ENCODE measurements at places on chromosomes 2 and 18.

DNA sequence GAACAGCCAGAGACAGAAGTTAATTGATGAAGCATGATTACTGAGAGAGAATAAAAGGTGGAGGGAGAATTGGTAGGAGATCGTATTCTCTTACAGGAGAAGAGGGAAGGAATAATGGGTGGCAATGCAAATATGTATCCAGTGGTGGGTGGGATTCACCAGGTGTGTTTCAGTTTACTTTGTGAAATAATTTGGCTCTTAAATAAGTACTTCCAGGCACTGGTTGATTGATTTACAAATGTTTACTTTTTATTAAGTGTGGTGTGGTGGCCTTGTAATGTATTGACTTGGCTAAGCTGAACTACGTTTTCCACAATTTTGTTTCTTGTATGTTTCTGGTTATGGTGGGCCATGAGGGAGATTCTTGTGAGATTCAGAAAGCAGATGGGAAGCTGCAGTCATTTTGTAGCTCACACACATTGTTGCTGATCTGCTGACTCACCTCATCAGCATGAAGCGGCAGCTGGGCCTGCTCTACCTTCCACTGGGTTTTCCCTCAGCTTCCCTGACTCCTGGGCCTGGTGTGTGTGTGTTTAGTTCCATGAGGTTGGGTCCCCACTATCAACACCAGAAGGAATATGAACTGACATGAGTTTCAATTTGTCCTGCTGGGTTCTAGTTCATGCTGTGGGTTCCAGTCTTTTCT, 32.6 kb downstream of the MYL12B start:
- DNase-seq: no peak

DNA sequence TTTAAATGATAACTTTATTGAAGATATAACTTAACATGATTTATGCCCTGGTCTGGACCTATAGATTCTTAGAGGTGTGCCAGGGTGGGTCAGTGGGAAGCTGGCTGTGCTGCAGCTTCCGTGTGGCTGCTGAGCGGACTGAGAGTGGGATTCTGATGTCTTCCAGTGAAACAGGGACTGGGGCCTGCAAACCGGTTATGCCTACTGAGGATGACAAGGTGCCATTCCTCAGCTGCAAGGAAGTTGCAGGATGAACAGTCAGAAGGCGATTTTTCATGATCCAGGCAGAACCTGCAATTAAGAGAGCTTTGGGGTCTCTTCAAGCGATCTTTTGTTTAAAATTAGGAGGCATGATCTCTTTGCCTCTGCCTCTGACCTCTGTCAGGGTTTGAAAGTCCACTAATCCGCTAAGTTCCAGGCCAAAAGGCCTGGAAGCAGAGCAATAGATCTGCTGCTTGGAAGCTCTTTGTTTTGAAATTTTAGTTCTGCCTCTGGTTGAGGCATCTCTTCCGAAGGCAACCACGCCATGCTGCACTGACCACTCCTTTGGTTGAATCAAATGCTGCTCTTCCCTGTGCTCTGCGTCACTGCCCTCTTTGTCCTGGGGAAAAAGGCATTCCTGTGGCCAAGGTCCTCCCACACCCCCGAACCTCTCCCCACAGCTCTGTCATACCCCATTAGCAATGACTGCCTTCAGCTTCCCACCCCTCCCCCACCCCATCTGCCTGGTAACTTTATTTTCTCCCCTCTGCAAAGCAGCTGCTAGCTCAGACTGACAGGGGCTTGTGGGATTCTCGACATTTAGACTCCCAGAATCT, 2.0 kb downstream of the TMEM169 start:
- DNase-seq: no peak

- no peak for DNase-seq
Measured at GRCh38 chr2:80145499-80145898, 159.1 kb downstream of the LRRTM1 start.

DNA sequence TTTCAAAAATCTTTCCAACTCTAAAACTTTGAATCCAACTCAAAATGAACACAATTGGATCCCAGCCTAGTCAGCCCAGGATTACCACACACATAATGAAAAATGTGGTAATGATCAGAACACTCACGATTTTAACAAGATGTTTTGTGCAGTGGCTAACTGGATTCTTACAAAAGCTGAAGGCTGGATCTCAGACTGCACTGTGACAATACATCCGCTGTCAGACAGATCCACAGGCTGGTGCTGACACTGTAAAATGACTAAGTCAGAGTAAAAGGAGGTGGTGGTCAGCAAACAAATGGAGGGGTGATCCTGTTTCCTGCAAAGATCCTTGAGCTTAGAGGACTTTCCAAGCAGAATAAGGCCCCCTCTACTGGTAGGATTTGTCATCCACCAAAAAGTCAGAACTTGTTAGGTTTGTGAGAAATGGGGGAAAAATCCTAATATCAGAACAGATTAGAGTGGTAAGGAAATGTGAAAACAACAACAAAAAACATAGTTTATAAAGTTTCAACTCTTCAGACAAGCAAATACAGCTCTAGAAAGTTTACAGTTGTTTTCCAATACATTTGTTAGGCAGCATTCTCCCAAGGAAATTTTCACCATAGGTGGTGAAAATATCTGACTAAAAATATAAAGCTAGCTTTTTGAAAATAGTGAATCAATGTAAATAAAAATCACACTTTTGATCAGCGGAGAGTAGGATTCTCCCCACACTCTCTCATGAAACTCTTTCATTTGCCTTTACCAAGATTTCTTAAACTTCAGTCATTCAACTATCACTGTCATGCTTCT, 211.9 kb downstream of the AGPS start:
- DNase-seq: peak; percentile 28

DNA sequence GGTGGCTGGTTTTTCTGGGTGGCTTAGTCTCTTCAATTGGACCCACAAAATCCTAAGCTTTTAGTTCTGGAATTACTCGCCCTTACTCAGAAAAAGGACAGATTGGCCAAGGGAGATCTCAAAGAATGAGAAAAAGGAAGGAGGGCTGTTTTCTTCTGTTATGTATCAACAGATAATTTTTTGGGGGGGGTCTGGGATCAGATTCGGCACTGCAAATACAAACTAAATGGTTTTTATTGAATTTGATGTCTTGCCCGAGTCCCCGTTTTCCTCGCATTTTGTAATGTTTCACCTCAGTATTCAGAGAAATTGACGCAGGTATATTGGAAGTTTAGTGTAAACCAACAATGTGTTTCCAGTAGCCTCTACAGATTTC, 762 bp downstream of the YIPF4 start:
- DNase-seq: no peak

GRCh38 chr18:32460171-32460731, 10.4 kb downstream of the GAREM1 start:
- DNase-seq: no peak

DNA sequence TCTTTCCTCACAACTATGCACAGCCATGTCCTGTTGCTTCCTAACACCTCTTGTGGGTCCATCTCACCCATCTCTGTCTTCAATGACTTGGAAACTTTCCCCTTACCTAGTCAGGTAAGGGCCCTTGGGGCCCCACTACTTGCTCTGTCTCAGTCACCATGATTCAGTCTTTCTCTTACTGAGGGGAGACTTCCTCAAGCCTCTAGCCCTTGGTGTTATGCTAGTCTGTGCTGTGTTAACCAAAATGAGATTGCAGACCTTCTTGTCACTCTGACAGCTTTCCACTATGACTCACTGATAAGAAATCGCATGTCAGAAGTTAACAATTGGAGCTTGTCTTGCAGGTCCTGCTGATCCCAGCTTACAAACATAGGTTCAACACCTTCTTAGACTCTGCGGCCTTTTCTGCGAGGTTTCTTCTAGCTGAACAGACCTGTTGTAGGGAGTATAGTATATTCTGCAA, 65.3 kb downstream of the WDR75 start:
- DNase-seq: no peak

DNA sequence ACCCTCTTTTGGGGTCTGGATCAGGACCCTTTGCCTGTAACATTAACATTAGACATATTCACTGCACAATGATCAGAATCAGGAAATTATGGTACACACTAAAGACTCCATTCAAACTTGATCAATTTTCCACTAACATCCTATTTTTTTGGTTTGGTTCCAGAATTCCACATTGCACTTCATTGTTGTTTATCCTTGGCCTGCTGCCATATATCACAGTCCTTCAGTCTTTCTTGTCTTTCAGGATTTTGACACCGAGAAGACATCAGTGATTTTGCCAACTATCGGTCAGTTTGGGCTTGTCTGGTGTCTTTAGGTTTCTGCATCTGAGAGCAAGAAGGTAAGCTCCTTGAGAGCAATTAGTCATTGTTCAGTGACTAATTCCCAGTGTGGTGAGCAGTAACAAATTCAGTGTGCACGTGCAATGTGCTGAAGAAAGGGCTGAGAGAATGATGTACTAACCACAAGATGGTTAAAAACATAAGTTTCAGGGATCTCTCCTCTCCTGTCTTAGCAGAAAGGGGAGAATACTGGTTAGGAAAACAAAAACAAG, 23.5 kb downstream of the MARCHF4 start:
- no peak for DNase-seq

GRCh38 chr18:51621864-51622160, 424.3 kb upstream of the MEX3C start:
- no peak for DNase-seq

DNA sequence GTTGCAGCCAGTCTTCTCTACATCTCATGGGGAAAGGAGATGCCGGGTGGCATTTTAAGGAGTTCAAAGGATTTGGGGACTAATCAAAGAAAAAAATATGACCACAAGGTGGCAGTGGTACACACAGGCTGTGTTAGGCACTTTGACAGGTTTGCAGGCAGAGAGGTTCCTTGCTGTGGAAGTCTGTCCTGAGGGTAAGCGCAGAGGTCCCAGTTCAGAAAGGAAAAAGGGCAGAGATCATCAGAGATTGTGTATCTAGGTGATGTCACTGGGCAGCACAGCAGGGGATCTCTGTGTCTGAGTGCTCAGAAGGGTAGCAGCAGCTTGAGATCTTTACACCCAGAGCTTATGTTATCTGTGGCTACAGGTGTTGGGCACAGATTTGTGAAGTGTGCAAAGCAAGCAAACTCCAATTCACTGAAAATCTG, 231.4 kb downstream of the LRRTM1 start:
- peak; percentile 16 for DNase-seq

- no peak for DNase-seq
Measured at GRCh38 chr2:159907909-159908308, 109.9 kb upstream of the CD302 start.

DNA sequence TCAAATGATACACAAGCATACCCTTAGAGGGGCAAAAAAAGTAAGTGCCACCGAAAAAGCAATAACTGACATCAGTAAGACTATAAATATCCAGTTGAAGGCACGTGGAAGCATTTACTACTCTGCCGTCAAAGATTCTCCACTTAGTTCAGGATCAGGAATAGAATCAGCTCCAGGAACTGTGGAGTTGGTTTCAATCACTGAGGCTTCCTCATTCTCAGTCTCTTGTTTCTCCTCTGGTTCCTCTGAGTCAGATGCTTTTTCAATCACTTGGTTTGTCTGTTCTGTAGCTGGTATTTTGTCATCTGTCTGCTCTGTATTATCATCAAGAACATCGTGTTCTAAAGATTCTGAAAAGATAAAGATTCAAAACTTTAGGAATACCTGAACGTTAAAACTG, 72.2 kb downstream of the LNPK start:
- DNase-seq: no peak

DNA sequence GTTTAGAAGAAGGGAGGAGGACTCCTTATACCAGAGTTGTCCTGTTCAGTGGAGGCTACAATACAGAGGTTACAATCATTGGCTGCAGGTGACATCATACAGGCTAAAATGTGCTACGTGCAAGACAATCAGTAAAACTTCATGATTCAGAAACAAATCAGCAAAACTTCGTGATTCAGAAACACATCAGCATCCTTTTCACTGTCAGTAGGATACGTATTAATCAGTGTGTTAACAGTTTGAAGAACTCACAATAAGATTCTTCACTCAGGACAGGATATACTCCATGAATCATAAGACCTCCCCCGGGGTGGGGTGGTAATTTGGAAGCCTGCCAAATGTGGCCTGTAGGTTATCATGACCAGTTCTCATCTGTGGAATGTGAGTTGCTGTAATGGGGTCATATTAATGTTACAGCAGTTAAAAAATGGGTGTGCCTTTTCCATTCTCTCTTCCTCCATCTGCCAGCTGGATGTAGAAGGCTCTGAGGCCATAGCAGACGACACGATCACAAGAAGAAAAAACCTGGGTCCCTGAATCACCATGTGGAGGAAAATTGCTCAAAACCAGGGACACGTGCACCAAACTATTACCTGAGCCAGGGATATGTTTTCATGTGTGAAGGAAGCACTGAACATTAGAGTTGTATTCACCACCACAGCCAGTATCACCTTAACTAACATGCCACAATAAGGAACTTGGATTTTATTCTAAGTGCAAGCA, 134.8 kb upstream of the CREB1 start:
- no peak for DNase-seq

DNA sequence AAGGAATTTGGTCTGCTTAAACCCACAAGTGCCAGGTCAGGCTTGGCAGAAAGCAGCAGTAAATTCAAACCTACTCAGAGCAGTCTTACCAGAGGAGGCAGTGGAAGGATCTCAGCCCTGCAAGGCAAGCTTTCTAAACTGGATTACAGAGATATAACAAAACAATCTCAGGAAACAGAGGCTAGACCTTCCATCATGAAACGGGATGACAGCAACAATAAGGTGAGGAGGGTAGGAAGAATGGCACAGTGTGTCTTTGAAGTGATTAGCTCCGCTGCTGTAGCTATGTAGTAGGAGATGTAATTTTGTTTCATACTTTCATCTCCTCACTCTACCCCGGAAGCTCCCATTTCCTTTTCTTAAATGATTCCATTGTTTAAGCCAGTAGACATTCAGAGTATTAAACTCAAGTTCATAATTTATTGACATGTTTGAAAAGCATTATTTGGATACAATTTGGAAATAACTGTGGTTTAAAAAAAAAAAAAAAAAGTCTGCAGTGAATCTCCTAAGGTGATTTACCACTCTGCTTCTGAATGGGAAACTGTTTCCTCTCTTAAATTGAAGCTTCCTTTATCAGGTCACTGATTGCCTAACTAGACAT, 29.4 kb upstream of the DYSF start:
- no peak for DNase-seq

DNA sequence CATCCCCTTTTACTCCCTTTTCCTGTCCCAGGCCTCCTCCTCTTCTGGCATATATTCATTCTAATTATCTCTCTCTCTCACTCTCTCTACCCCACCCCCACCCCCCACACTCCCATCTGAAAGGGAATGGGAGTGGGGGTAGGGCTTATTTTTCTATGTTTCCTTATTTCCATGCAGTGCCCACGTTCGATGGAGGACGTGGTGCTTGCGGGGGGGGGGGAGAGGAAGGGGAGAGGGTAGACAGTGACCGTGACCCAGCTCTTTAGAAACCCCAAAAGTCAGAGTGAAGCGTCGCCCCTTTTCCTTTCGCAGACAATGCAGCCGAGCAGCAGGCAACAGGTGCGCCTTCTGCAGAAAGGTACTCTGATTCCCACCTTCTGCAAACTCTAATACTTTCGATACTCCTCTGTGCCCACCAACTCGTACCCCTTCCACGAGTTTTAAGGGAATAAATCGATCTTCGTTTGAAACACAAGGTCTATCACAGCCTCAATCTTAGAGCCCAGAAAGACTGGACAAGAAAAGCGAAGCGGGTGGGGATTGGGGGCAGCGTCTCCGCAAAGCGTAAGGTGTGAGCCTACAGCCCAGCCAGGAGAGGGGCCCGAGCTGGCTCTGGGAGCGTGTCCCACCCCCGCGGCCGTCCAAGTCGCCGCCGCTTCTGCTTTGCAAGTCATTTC, 891 bp upstream of the NR4A2 start:
- peak; percentile 26 for DNase-seq

GRCh38 chr2:199743415-199744120, 107.4 kb downstream of the FTCDNL1 start:
- no peak for DNase-seq

- DNase-seq: no peak
Measured at GRCh38 chr2:28539118-28539541, 43.3 kb downstream of the PLB1 start.

All from AML-193 (cell line).